ENCODE measurements at places on chromosomes 1 and 21. TPM values are rescaled to one million over a fixed set of nuclear protein-coding genes. Genes with fewer than 3 reads are reported as not detected.

DNA sequence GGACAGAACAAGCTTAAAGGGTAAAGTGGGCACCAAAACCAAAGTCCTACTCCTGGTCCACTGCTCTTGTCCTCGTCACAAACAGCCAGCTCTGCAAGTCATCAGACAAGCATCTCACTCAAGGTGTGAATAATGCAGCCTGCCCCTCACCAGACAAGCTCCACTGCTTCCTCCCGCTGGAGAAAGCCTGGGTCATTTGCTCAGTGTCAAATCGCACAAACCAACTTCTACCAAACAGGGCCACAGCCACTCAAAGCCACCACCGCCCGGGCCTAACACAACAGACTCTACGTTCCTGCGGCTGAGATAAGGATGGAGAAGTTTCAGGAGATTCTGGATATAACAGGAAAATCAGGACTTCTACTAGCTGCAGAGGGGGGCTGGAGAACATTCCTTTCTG, 3.3 kb downstream of the SSBP3 start:
- no peak for DNase-seq

GRCh38 chr1:153623101-153623500, 4.2 kb downstream of the S100A13 start:
- DNase-seq = peak; percentile 63

- DNase-seq = no peak
These were observed 286.1 kb downstream of the DPYD start for GRCh38 chr1:97634758-97635157.

GRCh38 chr1:16498573-16499413, 15.3 kb downstream of the RNU1-1 start:
- DNase-seq = peak; percentile 99

GRCh38 chr21:16571594-16571993, 841.8 kb downstream of the USP25 start:
- DNase-seq = no peak

DNA sequence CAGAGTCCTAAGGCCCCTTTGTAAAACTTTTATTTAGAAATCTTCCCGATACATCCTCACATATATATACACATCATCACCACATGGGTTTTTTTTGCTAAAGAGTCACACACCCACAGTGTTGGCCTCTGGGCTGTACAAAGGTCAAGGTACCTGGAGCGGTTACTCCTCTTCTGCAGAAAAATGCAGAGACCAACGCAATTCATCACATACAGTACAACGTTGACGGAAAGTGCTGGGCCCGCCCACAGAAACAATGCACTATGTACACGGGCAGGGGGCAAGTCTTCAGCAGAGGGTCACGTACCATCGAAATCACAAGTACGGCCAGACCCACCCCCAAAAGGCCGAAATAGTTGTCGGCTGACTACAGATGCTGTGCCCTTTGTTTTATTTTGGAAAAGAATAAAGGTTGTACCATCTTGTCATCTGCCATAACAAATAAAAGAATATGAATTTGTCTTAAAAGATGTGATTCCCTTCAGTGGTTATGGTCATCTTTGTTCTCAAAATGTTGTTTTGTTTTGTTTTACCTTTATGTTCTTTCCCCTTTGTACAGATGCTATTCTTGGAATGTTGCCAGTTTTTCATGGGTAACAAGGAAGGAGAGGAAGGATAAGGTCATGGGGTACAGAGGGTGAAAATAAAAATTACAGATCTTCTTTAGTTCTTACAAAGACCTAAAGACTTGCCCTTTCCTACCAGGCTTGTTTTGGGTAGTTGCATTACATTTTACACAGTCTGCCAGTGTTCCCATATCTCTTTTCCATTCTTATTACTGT, 15.6 kb downstream of the TAL1 start:
- DNase-seq = no peak

DNA sequence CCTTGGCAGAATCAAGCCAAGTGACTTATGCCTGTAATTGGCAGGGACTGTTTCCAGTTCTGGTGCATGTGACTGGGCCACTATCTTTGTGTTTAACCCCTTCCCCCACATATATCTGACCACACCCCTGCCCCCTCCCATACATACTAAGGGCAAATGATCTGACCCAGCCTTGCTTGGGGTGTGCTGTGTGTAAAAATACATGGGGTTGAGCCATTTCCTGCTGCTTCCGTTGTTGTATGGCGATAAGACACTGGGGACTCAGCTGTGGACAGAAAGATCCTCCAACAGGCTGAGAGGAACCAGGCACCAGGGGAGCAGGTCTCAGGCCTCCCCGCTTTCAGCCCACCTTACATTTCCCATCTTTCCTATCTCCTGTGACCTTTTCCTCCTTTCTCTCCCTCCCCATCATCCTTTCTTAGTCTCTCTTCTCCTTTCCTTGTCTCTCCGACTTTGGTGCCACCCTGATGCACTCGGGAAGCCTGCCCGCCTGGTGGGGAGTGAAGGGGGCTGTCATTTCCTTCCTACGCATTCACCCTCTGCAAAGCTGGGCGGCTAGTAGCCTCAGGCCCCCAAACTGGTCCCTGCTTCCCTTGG, 39.7 kb downstream of the TMCC2 start:
- DNase-seq = no peak

- DNase-seq = no peak
These were observed 668.2 kb downstream of the KIF26B start for GRCh38 chr1:245822996-245823395.

DNA sequence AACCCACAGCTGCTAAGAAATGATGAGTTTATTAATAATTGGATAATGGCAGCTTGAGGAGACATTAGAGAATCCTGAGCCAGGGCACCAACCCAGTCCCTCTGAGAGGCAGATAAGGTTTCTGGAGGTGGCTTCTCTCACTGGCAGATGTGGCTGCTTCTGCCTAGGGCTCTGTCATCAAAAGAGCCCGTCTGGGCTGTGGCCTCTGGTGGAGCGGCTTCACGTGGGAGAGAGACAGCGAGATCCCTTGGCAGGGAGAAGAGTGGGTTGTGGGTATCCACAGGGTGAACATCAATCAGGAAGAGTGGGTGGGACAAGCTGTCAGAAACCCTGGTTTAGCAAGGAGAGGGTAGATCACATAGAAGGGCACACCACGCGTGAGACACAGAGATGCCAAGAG, 30.0 kb downstream of the VWA5B1 start:
- DNase-seq = no peak

GRCh38 chr1:199529324-199529723, 498.2 kb upstream of the NR5A2 start:
- no peak for DNase-seq

DNA sequence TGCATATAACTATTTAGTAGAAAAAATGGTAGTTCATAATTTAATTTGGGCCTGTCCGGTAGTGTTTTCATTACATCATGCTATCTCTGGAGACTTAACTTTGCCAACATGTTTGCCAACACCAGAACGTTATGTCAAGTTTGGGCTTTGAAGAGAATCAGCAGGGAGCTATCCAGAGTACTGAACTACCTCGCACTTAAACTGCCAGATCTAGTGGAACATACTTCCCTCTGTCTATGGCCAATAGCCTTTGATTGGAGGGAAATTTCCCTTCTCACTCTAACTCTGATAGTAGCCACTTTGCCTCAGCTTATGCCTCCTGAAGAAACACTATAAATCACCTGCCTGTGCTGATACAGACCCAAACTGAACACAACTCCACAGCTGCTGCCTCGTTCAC, 10.0 kb downstream of the LRRC53 start:
- peak; percentile 44 for DNase-seq

- DNase-seq = peak; percentile 85
These were observed 9.7 kb downstream of the OR2B11 start for GRCh38 chr1:247448107-247448791.

DNA sequence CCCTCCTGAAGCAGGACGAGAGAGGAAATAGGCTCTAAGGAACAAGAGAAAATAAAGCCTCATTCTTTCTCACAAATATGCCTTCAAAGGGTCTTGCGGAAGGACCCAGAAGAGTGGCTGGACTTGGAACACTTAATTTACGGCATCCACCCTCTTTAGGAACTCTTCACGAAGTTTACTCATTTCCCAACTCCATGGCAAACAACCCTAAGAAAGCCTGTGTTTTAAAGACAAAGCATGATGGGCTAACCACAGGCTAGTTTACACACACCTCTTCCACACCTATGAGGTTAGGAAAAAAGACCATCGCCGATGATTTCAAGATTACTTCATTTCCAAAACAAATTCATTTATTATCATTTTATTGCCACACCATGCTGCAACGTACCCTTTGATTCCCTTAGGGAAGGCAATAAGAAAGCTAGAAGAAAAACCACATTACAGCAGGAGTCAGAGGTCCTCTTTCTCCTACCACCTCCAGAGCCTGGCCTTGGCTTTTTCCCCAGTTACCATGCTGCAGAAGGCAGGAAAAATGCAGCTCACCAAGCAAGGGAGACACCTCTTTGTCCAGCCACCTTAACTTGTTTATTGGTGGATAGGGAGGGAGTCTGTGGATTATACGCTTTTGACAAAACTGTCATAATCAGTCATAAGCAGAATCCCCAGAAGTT, 29.6 kb downstream of the CHI3L2 start:
- DNase-seq = no peak

- DNase-seq = no peak
These were observed 126.4 kb upstream of the GALNT2 start for GRCh38 chr1:229940684-229941083.

- DNase-seq = peak; percentile 40
These were observed 670 bp downstream of the COX20 start for GRCh38 chr1:244836135-244836521.

- DNase-seq = no peak
These were observed 239.0 kb upstream of the JUN start for GRCh38 chr1:59022799-59023198.

DNA sequence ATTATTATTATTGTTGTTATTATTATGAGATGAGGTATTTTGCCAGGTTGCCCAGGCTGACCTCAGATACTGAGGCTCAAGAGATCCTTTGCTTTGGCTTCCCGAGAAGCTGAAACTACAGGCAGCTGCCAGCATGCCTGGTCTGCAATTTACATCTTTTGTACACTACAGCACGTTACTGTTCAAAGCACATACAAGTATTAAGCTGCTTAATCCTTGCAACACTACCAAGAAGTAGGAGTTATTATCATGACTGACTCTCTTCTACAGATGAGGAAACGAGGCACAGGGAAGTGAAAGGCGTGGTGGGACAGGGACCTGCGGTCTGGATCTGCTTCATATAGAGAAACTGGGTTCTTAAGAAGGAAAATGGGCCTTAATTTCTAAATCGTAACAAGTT, 11.6 kb downstream of the ERG start:
- DNase-seq = no peak

GRCh38 chr1:245591346-245592188, 436.8 kb downstream of the KIF26B start:
- peak; percentile 49 for DNase-seq

DNA sequence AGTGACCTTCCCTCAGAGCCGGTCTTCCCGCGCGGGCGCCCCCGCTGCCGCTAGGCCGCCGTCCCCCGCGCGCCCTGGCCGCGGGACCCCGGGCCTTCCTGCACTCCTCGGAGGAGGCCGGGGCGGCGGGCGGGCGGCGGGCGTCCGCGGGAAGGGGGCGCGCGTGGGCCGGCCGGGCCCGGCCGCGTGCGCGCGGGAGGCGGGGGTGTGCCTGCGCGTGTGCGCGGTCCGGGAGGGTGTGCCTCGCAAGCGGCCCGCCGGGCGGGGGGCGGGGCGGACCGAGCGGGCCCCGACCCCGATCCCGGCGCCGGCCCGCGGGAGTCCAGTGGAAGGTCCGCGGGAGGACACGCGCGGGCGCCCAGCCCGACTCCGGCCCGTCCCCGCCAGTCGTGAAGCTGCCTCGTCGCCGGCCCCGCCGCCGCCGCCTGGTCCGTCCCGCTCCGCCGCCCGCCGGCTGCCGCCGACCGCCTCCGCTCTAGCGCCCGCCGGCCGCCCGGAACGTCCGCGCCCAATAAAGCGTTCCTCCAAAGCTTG, 438 bp downstream of the MRPS6 start:
- peak; percentile 76 for DNase-seq

DNA sequence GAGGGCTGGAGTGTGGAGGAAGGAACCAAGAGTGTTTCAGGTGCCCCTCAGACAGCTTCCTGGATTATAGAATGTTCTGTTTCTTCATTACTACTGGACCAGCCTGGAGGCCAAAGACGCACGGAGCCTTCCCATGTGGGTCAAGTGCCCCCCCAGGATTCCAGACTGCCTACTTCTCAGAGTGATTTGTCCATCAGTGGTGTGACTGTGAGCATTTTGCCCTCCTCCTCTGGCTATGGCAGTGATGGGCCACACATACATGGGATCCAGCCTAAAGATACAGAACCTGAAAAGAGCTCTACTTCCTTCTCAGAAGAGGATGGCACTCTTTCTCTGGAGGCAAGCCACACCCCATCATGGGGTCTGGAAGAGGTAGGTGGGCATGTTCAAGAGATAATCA, 64.9 kb downstream of the MACF1 start:
- DNase-seq = no peak

- DNase-seq = no peak
These were observed 23.1 kb upstream of the FMOD start for GRCh38 chr1:203373991-203374390.

DNA sequence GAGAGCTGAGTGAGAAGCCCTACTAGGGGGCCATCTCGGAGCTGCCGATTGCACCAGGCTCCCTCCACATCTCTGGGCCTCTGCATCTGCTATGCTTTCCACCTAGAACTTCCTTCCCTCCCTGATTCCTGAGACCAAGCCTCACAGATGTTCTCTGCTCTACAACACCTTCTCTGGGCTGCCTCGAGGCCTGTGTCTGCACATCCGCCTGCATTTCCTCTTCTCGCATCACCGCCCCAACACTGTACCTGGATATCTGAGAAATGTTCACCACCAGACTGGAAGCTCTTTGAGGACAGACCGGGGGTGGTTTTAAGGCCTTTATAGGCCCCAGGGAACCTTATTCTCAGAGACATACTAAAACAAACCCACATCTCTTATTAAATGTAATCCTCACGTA, 20.7 kb downstream of the CTNNBIP1 start:
- DNase-seq = no peak

GRCh38 chr1:109214695-109215623, 1.2 kb downstream of the SARS1 start:
- peak; percentile 66 for DNase-seq

The L1TD1 gene
- 103 TPM for total RNA-seq

The SYNC gene
- 0.45 TPM for total RNA-seq

The KLHDC9 gene
- 21.9 TPM for total RNA-seq

The ZBED6 gene
- total RNA-seq = 3.6 TPM

The OR10J1 gene
- total RNA-seq = not detected

The TMEM52 gene
- total RNA-seq = 24.1 TPM

The FAM110D gene
- 1.00 TPM for total RNA-seq

The PTPRC gene
- not detected for total RNA-seq

The ACKR1 gene
- not detected for total RNA-seq

The HRNR gene
- not detected for total RNA-seq

All from H7 (cell line).